ENCODE measurements at places on chromosomes 6 and 20.

DNA sequence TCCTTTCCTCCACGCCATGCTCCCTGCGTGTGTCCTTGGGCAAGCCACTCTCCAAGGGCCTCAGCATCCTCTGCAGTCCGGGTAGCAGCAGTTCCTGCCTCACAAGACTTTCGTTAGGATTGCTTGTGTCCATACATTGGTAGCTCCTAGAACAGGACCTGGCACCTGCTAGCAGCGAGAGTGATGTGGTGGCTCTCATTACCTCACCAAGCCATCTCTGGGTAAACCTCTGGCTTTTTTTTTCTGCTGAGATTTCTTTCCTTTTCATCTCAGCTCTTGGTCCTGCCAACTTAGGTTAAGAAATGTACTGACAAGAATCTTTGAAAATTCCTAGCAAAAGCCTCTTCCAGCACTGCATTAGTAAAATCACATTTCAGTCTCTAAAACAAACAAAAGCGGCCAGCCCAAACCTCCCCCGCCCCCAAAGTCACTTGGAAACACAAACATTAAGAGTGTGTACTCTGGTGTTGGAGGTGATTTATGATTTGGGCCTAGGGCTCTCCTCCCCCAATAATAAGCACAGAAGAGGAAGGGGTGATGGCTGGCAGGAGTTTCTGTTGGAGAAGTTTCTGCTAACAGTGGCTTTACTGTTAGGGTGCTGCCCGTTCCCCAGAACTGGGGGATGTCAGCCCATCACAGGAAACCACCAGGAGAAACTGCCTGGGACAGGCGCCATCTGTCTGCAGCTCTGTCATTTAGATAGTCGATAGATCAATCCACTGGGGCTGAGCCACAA is 199.2 kb downstream of the CD83 start:
- DNase-seq = no peak

GRCh38 chr6:83169511-83169910 is 23.6 kb downstream of the PGM3 start:
- no peak for DNase-seq

DNA sequence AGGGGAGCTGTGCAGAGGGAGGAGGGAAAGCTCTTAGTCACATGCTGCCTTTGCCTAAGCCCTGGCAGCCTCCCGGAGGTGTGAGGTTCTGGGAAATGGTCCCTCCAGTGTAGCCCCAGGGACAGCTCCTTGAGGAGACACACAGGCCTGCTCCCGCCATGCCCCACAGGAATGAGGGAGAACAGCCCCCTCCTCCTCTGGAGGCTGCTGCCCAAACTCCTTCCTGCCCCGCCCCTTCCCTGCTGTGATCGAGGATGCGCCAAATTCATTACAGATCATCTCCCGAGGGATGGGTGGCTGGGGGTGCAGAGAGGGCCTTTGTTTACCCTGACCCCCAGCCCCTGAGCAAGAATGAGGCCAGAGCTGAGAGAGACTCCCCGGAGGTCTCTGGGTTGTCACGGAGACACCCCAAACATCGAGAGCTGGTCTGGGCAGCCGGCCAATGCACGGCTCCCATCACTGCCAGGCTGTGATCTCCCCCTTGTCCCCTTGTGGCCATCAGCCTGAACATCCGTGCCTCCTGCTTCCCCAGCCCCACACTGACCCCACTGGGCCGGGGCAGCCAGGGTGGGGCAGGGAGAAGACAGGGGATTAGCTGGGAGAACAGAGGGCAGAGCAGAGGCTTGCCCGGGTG is 8.4 kb downstream of the CYP21A2 start:
- DNase-seq = no peak

DNA sequence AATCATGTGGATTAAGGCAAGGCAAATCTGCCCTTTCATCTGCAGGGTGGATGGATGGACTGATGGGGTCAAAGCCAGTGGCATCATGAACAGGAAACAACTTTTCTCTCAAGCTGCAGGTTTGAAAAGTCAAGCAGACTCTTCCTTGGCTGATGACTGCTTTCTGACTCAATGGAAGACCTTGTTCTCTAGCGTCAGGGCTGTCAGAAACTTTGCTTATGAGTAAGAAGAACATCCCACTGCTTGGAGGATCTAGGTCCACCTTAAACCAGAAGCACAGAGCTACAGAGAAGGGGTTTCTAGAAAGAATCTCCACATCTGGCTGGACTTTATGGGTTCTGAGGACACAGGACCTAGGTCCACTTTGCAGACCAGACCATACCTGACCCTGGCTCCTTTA is 36.3 kb upstream of the CST5 start:
- DNase-seq = no peak

DNA sequence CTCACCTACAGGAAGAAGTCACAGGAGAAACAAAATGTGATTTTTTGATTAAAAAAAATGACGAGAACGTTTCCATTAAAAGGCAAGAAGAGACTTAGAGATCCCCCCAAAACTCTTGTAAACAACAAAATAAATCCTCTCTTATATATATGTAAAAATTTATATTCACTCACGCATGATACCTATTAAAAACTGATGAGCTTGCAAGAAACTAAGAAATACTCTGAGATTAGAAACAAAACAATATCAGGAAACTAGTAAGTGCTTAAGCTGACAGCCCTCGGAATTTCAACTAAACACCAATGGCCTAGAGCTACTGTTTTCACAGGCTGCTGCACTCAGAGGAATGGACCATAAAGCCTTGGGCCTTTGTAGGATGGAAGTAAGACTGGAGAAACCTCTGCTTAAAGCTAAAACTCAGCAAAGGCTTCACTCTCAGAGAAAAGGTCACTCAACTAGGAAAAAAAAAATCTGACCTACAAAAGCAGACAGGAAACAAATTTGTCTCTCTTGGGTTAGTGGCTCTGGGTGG is 63.0 kb downstream of the MAP3K7 start:
- DNase-seq = no peak

DNA sequence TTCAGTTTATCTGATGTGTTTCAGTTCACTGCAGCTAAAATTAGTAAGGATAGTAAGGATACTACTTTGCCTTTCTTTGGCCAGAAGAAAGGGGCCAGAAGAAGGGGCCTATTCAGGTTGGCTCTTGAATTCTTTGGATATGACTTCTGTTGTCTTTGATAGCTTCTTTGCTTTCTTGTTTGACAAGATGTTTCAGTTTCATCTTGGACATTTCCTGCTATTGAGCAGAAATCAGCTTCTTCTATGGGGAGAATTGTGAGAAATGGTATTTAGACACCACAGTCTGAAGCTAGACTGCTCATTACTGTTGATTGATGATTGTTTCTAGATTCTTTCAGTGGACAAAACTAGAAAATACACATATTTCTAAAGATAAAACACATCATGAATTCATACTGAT is 23.2 kb downstream of the L3MBTL3 start:
- DNase-seq = no peak

DNA sequence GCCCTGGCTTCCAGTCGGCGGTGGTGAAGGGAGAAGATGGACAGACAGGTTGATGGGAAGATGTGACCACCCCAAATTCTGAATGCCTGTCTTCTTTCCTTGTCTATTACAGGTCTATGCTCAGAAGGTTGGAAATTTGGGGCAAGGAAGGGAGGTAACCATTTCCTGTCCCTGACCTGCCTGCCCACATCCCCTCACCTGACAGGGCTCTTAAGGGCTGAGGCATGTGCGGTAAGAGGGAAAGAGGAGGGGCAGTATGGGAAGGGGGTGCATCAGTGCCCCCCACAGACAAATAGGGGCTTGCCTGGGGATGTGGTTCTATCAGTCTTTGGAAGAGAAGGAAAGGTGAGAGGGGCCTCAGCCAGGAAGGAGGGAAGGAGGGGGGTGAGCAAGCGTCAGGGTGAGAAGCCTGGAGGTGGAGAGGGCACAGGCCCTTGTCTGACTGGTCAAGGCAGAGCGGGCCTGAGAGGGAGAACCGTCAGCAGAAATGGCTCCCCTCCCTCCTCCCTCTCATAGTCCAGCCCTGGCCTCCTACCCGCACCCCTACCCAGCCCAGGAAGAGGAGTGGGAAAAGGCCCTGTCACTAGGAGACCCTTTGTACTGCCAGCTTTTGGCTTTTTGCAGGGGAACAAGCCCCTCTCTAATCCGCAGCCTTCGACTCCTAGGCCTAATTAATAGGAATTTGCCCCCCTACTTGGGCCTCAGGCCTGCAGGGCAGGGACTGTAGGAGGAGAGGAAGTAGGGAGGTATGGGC is 104.4 kb upstream of the FOXP4 start:
- no peak for DNase-seq

DNA sequence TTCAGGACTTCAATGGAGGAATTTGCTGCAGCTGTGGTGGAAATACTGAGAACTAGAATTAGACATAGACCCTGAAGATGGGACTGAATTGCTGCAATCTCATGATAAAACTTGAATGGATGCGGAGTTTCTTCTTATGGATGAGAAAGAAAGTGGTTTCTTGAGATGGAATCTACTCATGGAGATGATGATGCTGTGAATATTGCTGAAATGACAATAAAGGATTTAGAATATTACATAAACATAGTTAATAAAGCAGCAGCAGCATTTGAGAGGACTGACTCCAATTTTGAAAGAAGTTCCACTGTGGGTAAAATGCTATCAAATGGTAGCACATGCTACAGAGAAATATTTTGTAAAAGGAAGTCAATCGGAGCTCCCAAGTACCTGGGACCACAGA is 264.6 kb downstream of the UBE3D start:
- DNase-seq = no peak

GRCh38 chr20:60371384-60371783 is 413.2 kb downstream of the CDH26 start:
- DNase-seq = no peak

GRCh38 chr20:50245498-50246366 is 55.1 kb downstream of the CEBPB start:
- no peak for DNase-seq

- DNase-seq = no peak
These were observed 780.3 kb downstream of the PHF3 start for GRCh38 chr6:64415926-64416325.

DNA sequence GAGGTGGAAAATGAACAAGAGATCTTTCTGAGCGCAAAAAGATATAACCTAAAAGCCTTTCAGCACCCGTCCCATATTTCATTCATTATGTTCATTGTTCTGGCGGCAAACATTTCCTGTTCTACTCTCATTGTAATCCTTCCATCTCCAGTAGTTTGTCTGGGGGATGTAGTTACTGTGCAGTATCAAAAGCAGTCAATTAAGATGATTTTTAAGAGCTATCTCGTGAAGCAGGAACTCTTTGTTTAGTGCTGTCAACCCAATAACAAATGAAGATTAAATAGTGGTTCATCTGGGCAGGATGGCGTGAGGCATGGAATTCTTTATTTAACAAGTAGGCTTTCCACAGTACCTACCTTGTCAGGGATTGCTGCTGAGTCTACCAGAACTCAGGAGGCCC is 876.7 kb downstream of the HACE1 start:
- DNase-seq = no peak

DNA sequence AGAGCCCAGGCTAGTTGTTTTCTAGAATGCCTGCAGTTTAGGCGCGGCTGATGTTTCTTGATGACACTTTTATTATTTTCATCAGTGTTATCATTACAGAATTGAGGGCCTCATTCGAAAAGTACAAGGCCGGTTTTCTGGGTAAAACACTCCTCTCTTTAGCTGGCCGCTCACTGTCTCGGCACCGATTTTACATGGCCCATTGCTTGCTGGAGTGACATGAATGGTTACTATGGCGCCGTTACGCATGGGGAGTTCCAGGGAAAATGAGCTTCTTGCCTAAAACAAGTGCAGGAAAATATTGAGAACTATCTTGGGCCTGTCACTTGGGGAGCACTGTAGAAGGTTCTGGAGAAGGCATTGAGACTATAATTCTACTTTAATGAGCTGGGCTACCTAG is 317.8 kb downstream of the CDH4 start:
- no peak for DNase-seq

DNA sequence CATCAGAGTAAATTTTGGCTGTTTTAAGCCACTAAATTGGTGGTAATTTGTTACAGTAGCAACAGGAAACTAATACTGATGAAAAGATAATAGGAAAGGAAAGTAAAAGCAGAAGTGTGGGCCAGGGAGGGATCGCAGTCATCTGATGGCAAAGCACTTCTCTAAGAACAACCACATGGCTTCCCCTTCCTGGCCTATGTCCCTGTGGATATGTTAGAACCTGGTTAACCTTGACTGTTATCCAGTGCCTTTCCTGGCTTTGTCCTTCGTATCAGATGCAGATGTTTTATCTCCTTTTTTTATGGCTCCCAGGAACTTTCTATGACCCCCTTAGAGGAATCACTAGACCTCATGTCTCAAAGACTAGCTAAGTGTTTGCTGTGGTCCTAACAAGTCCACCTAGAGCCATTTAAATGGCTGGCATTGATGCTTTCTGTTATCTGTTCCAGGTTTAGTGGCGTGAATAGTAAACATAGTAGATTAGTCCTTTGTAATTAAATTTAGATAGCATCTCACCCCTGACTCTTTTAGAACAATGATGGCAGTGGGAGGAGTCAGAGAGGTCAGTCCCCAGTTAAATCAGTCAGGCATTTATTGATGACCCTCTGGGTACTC is 79.2 kb upstream of the PHACTR2 start:
- no peak for DNase-seq

DNA sequence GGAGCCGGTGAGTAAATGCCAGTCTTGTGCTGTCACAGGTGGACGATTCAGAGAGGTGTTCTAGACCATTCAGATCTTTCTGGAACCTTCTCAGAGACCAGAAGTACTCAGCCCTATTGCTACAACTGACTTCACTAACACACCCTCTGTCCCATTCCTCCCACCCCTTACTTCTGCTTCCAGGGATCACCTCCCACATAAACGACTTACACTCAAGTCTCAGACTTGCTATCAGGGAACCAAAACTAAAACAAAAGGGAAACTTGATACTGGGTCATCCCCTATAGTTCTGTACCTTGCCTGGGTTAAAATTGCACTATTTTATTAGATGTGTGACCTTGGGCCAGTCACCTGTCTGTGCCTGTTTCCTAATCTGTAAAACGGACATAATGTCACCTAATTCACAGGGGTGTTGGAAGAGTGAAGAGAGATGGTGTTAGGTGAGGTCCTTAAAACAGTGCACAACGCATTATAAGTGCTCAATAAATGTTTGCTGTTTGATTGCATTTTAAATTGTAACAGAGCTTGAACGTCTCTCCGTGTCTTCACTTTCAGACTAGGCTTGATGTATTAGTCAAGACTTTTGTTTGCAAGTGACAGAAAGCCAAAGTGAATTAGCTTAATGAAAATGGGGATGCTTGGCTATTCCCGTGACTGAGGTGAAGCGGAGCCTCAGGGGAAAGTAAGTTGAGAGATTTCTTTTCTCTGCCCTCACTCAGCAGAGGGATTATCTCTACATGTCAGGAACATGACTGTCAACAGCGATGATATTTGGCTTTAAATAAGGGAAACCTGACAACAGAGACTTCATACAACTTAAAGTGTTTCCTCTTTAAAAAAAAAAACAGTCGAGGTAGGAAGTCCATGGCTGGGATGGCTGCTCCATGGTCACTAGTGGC is 3.0 kb upstream of the SRXN1 start:
- no peak for DNase-seq

GRCh38 chr6:167870321-167870720 is 43.6 kb downstream of the AFDN start:
- no peak for DNase-seq
